ENCODE measurements at places on chromosomes 7 and 10.

GRCh38 chr7:93981480-93981874 is 22.7 kb downstream of the BET1 start:
- DNase-seq: no peak

DNA sequence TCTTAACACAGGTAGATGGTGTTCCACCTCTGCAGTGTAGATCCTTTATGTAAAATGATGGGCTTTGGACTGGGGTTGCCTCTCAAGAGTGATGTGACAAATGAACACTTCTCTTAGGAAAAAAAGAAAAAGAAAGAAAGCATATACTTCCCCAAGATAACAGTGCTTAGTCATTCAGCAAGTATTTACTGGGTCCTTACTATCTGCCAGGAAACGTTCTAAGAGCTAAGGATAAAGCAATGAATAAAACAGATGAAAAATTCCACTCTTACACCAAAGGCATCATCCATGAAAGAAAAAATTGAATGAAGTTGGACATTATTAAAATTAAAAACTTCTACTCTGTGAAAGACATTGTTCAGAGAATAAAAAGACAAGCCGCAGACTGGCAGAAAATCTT is 177.3 kb downstream of the C7orf25 start:
- DNase-seq: no peak

GRCh38 chr10:58758321-58758720 is 245.6 kb downstream of the BICC1 start:
- no peak for DNase-seq

- DNase-seq: no peak
Measured at GRCh38 chr7:47778153-47778661, 170.1 kb downstream of the PKD1L1 start.

- no peak for DNase-seq
Measured at GRCh38 chr7:44460325-44460724, 30.1 kb downstream of the NUDCD3 start.

DNA sequence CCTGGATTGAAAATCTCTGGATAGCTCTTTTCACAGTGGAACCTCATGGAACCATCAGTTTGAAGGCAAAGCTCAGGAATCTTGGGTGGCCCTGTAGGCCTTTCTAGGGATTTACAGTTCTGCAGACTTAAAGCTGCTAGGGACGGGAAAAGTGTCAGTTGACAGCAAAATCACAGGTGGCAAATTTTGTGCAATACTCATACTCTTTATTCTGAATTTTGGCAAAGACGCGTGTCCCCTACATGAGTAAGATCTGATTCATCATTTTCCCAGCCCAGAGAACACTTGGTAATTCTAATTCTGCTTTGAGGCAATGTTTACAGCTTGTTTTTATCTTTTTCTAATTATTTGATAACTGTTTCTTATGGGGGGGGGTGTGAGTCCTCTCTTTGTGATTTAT is 3.6 kb downstream of the LRRC17 start:
- no peak for DNase-seq

DNA sequence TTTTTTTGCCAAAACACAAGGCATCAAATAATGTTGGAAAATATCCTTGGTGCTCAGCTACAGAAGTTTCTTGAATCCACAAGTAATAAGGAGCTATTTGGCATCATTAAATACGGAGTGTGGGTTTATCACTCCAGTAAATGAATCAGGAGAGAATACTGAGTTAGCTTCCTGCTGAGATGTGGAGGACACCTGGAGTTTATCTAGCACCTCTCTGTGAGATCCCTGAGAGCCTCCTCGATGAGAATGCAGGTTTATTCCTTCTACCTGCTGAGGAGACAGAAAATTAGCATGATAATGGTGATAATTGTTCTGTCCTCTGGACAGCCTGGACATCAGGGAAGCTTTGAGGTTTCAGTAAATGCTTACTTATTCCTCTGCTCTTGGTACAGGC is 40.5 kb downstream of the NRG3 start:
- no peak for DNase-seq

GRCh38 chr7:50470250-50471163 is 20.4 kb upstream of the FIGNL1 start:
- DNase-seq: no peak

DNA sequence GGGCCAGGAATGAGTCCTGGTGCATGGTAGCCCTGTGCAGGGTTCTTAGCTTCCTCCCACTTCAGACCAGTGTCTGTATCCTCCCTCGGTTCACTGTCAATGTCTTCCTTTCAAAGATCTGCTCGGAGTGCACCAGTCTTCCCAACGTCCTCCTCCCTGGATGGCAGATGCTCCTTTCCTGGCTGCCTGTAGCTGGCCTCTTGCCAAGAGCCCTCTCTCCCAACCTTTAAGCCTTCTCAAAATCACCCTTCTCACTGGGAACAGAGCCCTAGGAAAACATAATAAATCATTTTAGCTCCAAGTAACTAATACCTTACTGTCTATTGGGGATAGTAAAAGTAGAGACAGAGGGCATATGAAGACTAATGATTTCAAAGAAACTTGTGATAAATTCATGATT is 490.6 kb downstream of the CCSER2 start:
- DNase-seq: no peak

DNA sequence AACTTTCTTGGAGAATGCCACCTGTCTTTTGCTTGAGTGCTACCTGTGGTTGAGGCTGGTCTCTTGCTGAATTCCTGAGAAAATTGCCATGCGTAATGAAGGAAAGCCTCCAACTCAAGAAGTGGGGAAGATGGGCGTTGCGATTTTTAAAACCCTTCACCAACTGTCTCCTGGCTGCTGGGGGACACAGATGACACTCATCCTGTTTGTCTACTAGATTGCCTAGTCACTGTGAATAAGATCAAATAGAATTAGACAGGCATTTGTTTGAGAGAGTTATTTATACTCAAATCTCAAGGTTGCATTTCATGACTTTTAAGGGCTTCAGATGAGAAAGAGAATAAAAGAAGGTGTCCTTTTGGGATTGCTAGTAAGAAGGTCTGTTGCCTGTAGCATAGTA is 84.3 kb upstream of the MTPN start:
- no peak for DNase-seq

GRCh38 chr10:120746001-120746777 is 105.0 kb upstream of the WDR11 start:
- no peak for DNase-seq

DNA sequence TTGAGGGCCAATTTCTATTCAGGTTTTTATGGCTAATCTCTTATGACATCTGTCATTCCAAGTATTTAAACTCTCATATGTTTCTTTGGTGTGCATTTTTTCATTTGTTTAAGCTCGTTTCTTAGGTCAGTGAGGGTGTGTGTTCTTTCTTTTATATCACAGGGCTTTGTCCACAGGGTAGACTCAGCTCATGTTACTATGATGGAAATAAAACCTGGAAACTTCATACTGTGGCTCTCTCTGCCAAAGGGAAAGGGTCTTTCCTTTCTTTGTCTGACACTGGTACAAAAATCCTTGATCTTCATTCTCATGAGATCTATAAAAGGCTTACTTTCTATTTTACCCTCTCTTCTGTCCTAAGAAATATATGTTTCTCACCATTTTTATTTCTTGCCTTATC is 129.6 kb upstream of the SP8 start:
- no peak for DNase-seq

DNA sequence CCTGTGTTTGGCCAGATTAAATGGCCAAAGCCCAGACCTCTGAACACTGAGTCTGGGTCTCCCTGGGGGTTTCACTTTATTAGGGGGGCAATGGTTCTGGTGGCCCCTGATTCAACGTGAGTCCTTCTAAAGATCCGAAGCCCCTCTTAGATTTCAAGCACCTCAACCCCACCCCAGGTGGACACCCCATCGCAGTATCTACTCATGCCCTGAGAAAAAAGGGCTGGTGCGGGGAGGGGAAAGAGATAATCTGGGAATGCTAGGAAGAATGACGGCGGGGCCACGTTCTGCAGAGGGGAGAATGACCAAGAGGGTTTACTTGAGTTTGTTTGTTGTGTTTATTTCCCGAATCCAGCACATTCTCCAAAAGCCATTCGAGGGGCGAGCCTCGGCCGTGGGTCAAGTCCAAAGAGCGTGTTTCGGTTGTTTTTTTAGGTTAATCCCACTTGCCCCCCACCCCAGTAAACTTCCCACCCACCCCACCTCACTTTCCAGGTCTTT is 832 bp downstream of the PDLIM1 start:
- DNase-seq: no peak

GRCh38 chr10:134247-135131 is 766 bp upstream of the ZMYND11 start:
- DNase-seq: peak; percentile 21

DNA sequence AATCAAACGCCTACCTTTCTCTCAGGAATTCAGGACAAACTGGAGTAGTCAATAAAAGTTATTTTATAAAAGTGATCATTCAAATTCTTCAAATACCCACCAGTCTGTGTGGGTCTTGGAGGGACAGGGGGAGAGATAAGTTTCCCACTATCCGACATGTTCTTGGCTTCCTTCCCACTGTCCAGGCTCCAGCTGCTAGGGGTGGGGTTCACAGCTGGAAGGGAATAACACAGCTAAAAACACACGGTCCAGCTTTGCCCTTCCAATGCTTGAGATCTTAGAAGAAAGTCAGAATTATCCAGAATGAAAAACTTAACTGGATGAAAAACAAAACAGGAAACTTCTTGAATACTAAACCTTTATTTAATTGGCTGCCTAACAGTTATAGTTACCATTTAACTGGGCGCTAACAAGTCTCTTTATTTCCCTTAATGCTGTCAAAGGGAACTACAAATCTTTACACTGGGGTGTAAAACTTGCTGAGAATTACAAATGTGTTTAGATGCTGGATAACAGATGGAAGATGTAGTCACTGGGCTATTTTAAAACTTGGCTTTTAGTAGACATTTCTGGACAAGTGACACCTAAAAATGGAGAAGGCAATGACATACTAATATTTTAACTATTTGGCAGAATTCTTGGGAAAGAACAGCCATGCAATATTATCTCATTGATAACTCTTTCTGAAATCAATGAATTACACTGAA is 172.8 kb upstream of the IMMP2L start:
- no peak for DNase-seq

DNA sequence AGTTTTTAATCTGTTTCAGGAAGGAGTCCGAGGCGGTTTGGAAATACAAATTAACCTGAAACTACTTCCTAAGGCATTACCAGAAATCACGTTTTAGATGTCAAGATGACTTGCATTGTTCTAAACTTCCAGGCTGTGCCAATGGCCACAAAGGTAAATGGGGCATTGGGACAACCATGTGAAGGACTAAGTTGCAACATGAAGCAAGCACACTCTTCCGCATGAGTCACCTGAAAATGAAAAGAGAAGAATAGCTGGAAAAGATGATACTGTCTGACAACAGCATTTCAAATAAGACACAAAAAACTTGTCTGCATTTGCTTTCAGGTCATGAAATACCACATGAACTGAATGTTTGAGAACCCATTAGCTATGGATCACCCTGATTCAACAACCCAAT is 262.1 kb downstream of the AHR start:
- DNase-seq: no peak

DNA sequence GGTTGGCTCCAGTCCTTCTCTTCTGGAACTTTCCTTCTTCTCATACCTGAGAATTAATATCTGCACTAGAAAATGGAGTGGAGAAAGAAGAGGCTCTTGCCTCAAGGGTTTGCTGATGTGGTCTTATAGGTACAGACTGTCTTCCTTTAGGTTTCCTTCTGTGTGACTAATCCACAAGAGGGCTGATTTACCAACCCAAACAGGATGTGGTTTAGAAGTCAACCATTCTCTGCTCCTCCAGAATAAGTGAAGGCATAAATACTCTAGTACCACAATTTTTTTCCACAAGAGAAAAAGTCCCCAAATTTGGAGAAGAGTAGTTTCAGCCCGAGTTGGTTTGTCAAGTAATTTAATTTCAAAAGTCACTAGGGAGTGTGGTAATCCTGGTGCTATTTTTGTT is 85.8 kb downstream of the NRP1 start:
- DNase-seq: no peak

DNA sequence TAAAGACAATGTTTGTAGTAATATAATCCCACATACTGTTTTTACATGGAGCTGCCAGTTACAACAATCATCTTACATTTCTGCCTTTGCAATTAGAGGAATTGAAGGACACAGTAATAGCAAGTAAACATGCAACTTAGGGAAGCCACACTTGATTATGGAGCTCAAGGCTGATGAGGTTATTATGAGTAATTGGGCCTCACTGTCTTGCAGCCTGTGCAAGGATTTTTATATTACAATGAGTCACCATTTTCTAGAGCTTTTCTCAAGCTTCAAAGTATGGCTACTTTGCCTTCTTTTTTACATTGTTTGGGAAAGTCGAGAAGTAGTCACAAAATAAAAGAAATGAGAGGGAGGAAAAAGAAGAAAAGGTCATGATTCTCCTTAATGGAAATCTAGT is 226.4 kb downstream of the KIAA1217 start:
- DNase-seq: no peak

DNA sequence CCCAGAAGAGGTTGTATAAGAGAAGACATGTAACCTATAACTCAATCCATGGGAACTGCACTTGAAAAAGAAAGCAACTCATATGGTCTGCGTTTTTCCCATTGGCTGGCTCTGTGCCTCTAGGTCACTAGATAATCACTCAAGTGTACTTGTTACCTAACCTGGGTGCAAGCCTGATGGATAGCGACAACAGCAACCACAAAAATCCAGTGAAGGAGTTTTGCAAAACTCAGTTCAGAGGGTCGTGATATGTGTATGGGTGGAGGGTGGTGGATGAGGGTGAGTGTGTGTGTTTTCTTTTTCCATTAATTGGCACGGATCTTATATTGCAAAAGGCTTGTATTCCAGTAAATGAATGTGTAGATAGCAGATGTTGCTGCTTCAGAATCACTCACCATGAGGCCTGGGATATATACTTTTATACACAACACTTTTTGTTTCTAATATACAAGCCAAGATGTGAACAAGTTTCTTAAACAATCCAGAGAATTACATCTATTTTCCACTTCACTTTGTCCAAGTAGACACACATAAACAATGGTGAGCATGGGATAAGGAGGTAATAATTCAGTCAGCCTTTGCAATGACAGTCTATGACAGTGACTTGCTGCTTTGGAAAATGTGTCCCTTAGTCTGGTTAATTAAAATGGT is 286.9 kb upstream of the DKK1 start:
- no peak for DNase-seq

GRCh38 chr10:4329225-4329624 is 496.8 kb upstream of the AKR1E2 start:
- DNase-seq: no peak

DNA sequence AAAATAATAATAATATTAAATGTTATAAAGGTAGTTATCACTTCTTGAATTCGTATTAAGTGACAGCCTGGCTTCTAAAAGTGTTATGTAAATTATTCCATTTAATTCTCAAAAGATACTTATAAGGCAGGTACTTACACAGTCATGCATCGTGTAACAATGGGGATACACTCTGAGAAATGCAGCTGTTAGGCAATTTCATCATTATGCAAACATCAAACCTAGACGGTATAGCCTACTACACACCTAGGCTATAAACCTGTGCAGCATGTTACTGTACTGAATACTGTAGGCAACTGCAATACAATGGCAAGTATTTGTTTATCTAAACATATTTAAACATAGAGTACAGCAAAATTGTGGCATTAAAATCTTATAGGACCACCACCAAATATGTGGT is 1.5 kb downstream of the IFIT1 start:
- DNase-seq: no peak
